ENCODE measurements at places on chromosomes 13 and 19.

DNA sequence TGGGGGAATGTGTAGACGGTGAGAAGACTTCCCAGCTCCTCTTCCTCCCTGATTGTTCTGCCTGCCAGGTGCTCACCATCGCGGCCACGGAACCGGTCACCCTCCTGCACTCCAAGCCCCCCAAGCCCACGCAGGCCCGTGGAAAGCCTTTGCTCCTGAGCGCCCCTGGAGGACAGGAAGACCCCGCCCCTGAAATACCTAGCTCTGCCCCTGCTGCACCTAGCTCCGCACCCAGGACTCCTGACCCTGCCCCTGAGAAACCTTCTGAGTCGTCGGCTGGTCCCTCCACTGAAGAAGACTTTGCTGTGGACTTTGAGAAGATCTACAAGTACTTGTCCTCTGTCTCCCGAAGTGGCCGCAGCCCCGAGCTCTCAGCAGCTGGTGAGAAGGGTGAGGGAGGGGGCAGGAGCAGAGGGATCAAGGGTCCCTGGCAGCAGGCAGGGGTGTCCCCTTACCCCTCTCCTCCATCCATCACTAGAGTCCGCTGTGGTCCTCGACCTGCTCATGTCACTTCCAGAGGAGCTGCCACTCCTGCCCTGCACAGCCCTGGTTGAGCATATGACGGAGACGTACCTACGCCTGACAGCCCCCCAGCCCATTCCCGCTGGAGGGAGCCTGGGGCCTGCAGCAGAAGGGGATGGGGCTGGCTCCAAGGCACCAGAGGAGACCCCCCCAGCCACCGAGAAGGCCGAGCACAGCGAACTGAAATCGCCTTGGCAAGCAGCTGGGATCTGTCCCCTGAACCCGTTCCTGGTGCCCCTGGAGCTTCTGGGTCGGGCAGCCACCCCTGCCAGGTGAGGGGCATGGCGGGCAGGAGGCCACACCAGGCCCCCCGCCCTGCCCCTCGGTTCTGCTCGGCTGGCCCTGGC lies 2.1 kb downstream of the SNAPC2 start:
- H3K27me3 ChIP-seq, result no peaks in the 10 kb centered on the region
- H3K4me3 ChIP-seq, result no peak overlapping the region
- no peaks in the 10 kb centered on the region for H3K4me1 ChIP-seq
- no peak overlapping the region for H3K27ac ChIP-seq
- DNase-seq, result no peak

DNA sequence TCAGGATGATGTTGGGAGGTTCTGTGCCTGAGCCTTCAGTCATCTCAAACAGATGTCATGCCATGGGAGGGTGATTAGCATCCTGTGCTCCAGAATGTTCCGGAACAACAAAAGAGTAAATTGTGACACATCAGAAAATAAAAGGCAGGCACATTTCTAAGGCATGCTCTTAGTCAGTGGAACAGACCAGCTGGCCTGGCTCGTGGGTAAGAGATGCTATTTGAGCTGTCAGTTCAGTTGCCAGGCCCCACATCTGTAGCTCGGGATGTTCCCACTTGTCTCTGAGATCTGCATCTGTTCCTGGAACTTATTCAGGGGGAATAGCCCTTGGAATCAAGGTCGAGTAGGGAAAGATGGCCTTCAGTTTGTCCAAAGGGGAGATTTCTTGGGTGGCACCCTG lies 26.0 kb downstream of the OLFM4 start:
- H3K27ac ChIP-seq, result no peak overlapping the region
- DNase-seq, result no peak
- no peaks in the 10 kb centered on the region for H3K4me1 ChIP-seq
- H3K36me3 ChIP-seq, result no peaks in the 10 kb centered on the region
- no peaks in the 10 kb centered on the region for H3K27me3 ChIP-seq

- peak; percentile 54 for DNase-seq
- H3K27ac ChIP-seq, result peak overlapping the region; percentile 70
- no peaks in the 10 kb centered on the region for H3K36me3 ChIP-seq
Measured at GRCh38 chr19:925087-925525, 729 bp upstream of the ARID3A start.

DNA sequence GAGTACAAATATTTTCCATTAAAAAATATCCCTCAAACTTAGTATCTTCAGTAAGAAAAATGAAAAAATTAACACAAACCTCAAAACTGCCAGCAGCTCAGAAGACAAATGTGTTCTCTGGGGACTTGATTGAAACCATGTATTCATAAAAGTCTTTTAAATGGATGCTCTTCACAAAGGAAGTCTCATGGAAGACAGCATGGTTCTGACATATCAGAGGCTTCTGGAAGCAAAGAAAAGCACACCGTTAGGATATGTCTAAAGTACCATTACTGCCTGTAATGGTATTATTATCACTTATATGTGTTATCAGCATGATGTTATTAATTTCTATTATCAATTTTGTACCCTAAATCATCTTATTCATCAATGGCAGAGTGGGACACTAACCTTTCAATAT lies 302.8 kb downstream of the ENOX1 start:
- no peak overlapping the region for H3K4me3 ChIP-seq
- no peak overlapping the region for H3K27ac ChIP-seq
- no peaks in the 10 kb centered on the region for H3K36me3 ChIP-seq
- no peaks in the 10 kb centered on the region for H3K27me3 ChIP-seq
- DNase-seq, result no peak

GRCh38 chr13:21673789-21674489 lies 3.1 kb downstream of the FGF9 start:
- peaks cover 4% of the 10 kb centered on the region for H3K4me1 ChIP-seq
- no peak overlapping the region for H3K27ac ChIP-seq

DNA sequence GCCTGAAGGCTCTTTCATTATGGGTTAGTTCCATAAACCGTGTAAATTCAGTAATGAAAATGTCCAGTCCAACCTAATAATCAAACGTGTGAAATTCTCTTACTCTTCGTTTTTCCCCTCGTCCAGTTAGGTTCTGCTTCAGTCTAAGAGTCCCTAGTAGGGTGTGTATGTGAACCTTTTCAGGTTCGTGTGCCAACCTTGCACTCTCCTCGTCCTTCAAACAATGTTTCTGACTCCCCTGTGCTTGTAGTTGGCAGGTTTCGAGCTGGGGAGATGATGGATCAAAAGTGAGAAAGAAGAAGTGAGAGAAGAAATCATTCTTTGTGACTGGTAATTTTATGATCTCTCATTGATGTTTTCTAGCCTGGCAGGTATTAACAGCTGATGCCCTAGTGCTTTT lies 366.1 kb downstream of the GPC5 start:
- no peak for DNase-seq
- no peaks in the 10 kb centered on the region for H3K36me3 ChIP-seq
- H3K4me1 ChIP-seq, result no peaks in the 10 kb centered on the region
- H3K4me3 ChIP-seq, result no peak overlapping the region
- no peak overlapping the region for H3K27ac ChIP-seq

DNA sequence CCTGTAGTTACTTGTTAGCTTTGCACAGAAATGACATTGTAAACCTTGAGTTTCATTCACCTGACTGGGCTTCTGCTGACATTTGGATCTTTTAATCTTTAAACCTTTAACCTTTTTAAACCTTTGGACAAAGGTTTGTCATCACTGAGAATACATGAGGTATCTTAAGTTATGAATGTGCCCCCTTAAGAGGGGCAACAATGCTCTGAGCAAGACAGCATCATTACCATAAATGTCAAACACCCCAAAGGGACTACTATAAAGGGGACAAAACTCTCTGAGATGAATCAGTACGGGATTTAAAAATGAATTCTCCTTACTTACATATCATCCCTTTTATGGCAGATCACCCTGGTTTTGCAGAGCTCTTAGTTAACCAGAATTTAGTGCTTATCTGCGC lies 203.3 kb downstream of the COG6 start:
- H3K4me1 ChIP-seq, result no peaks in the 10 kb centered on the region
- no peaks in the 10 kb centered on the region for H3K36me3 ChIP-seq
- DNase-seq, result no peak
